ENCODE measurements at places on chromosomes 12 and 14.

DNA sequence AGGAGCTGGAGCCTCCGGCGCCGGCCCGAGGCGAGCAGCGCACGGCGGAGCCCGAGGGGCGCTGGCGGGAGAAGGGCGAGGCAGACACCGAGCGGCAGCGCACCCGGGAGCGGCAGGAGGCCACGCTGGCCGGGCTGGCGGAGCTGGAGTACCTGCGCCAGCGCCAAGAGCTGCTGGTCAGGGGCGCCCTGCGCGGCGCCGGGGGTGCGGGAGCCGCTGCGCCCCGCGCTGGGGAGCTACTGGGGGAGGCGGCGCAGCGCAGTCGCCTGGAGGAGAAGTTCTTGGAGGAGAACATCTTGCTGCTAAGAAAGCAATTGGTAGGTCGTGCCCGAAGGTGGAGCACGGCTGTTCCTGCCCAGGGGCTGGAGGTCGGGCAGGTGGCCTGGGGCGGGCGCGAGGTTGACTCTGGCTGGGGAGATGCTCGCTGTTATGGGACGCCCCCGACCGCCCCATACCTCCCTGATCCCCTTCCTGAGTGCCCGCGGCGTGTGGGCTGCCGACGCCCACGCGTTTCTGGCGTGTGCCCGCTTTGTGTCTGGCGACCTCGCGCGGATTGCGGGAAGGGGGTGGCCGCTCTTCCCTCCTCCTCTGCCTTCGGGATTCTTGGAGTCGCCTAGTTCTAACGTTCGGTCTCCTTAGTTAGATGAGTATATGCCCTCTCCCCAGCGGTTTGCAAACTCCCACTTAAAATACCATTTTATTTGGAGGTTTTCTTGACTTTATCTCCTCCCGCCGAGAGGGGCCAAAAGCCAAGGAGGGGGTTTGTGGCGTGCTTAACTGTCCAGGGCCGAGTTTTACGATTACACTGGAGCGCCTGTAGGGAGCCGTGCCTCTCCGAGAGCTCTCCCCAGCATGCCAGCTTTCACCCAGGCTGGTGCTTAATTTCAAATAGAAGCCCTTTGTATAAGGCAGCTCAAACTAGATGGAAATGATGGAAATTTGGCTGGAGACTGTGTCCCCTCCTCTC is 752 bp downstream of the DACT1 start:
- DNase-seq, result peak; percentile 30

GRCh38 chr12:121282072-121282742 is 14.3 kb downstream of the CAMKK2 start:
- no peak for DNase-seq

- no peak for DNase-seq
These were observed 956.0 kb upstream of the NOVA1 start for GRCh38 chr14:27553790-27554189.

DNA sequence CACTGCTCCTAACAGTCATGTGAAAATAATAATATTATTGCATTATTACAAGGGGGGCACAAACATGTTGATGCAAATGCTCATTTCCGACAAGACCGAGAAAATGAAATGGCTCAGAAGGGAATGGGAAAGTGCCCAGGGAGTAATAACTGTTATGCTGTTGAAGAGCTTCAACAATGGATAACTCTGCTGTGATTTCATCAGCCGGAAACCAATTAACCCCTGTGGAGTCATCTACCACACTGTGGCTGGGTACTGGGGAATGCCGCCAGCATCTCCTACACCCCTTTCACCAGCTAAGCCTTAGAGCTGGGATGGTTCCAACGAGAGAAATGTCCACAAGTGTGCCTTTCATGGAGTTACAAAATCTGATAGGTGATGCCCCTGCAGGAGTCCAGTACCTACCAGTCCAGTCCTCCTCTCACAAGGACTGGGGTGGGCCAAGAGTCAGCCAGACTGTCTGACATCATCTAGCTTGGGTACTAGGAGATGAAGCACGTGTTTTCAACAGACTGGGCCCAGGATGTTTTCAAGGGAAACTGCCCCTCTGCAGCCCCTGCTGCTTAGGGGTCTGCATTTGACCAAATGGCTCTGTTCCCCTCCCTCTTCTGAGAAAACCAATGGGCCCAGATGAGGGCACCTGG is 509.3 kb upstream of the CCDC196 start:
- DNase-seq, result no peak

- DNase-seq, result no peak
These were observed 47.1 kb downstream of the IL31 start for GRCh38 chr12:122126713-122127597.

DNA sequence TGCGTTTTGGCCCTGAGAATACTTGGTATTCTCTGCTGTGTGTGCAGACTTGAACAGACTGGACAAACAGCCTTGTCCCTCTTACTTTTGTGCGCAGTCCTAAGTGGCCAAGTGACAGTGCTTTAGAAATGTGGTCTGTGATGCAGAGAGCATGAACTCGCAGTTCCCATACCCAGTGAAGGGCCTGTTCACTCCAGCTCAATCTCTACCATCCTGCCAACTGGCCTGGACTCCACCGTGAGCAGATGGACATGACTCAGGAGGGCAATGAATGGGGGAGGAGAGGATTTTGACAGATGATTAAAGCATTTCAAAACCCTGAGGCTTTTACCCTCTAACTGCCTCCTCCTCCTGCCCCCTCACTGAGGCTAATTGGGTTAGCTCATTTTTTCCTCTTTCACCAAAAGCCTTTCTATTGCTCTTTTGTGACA is 62.5 kb upstream of the PYGL start:
- DNase-seq, result peak; percentile 58

DNA sequence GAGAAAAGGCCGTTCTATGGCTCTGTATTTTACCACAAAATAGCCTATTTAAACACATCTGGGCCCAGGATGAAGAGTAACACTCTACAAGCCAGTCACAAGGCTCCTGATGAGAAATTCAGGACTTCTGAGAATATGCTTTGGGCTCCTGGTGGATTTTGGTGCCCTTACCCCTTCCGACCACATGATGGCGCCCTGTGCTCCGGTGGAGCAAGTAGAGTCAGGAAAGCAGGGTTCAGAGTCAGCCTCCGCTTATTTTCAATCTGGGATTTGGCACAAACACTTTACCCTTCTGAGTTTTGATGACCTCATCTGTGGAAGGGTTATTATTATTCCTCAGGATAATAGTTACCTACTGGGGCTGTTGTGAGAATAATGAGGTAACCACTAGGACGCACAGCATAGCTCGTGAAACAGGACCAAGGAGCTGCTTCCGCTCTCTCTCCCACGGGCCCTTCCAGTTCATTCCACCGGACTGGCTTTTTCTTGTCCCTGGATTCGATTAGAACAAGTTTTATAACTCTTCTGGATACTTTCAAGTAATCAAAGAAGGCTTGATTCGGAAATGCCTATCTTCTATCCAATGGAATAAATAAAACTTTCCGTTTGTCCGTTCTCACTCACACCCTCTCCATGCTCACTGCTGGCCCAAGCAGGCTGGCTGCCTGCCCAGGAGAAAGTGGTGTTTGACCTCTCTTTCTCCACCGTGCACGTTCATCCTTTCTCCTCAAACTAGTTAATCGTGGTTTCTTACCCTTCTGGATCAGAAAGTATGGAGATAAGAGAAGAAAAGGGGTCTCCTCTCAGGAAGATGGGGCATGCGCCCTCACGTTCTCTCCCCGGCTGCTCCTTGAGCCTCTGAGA is 104.6 kb downstream of the GALC start:
- DNase-seq, result no peak

GRCh38 chr14:35438910-35439713 is 34.6 kb upstream of the NFKBIA start:
- DNase-seq, result no peak

GRCh38 chr14:99788713-99789112 is 4.5 kb upstream of the EML1 start:
- DNase-seq, result no peak

DNA sequence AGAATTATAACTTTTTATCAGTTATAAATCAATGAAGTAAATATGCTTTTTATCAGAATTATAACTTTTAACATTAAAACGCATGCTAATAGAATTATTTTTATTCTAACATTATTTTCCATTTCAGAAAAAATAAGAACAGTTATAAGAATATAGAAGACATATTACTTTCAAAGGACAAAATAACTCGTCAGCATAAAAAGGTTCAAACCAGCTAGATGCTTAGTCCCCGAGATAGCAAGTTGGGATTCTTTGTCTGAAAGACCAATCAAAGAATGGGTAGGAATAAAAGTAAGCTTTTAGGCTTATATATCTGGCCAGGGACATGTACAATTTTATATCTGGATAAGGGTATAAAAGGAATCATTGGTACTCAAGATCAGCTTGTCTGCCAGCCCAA is 66.0 kb downstream of the GPR137C start:
- DNase-seq, result no peak
